SW480 (cell line): ENCODE measurements at places on chromosomes 6 and 20.

DNA sequence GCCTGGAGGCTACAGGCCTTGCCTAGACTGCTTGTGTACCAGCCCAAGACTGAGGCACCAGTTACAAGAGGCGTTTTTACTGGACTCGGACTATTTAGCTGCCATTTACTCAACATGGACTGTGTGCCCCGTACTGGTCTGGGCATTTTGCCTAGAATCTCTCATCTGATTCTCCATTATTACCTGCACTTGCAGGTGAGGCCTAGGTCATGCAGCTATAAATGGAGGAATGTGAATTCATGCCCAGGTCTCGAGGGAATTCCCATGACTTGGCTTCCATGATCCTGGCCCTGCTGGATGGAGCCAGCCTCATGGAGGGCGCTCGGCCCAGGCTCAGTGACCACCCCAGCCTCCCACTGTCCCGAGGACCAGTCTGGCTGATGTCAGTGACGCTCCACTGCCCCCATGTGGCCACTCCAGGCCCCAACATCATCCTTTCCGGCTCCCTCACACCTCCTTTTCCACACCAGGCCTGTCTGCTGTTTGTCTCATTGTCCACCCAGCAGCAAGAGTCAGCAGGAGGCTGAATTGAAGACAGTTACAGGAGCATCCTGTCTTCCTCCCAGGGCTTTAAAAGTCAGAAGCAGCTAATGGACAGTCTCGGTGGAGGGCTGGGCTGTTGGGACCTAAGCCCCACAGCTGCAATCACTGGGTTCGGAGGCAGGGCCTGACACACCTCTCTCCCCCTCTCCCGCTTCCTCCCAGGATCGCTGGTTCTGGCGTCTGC, 8.7 kb downstream of the MMP24OS start:
- peak; percentile 55 for DNase-seq

DNA sequence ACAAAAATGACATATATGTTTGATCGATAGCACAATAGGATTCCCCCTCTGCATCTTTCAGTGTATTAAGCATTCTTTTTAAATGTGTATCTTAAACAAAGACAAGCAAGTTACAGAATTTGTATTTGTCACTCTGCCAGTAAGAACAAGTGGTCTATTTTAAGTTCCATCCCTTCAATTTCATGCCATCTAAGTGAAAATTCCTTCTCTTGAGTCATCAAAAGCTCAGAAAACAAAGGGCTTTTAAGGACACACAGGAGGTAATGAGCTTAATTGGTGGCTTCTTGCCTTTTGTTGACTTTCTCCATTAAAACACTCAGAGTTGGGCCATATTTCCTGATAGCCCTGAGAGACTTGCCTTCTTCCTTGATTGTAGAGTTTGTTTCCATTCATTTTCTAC, 547.8 kb downstream of the TENT5A start:
- DNase-seq, result no peak

DNA sequence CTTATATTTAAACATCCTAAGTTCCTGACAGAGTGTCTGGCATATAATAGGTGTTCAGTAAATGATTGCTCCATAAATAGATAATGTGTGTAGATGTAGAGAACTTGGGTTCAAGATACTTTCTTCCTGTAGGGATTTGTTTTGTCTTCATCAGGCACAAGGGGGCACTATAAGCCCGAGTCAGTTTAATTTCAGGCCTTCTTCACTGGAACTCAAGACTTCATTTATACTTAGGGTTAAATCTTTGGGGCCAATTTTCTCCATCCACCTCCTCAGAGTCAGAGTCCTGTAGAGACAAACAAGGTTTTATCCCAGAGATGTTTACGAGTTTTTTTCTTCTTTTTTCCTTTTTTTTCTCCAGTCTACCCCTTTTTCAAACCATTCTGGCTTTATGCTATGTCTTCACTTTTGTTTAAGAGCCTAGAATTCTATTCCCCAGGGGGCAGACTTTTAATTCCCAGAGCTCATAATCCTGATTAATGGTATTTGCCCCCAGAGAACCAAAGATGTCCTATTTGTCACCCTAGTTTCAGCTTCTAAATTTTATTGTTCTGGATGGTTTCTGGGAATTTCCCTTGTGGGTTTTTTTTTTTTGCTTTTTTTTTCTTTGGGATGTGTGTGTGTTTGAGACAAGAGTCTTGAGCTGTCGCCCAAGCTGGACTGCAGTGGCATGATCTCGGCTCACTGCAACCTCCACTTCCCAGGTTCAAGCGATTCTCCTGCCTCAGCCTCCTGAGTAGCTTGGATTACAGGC, 88.4 kb downstream of the HFE start:
- DNase-seq, result no peak

DNA sequence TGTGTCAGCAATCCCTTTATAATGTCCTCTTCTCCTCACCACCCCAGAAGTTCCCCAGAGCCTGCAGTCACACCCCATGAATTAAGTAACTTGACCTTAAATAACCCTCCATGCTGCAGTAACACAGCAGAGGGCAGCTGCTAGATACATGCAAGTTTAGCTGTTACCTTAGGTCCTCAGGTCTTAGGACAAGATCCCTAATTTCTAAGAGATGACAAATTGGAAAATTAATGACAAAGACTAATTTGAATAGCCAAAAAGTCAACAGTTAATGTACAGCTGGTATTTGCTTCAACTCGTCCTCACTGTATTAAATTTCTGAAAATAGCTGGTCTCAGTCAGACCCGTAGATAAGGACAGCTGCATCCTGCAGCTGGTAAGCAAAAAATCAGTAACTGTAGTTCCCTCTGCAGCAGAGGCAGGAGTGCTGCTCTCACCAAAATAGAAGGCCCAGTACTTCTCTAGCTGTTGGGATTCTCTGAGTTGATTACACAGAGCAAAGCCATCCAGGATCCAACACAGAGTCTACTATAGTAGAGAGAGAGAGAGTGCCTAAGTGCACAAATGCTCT, 62.4 kb downstream of the TNFRSF21 start:
- no peak for DNase-seq

DNA sequence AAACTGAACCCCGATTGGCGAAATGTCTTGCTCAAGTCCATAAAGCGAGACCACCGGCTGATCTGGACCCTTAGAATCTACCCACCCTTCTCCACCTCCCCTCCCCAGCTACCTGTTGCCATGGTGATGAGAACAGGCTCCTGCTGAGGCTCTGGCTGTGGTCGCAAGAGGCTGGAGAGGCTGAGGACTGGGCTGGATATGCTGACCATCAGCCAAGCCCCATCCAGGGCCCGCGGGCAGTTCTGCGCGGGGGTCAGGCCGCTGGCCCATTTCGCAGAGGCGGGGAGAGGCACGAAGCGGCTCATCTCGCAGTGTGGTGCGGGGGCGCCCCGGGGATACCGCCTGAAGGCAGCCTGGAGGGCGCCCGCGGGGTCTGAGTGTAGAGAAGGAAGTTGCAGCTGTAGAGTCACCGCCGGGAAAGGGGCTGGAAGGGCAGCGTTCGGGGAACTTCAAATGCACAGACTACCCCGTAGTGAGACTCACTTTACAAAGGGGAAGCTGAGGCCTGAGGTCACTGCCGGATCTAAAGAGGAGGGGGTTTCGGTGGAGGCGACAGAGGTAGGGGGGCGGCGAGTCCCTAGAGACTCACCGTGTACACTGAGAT, 671 bp downstream of the TAPBP start:
- no peak for DNase-seq

- no peak for DNase-seq
These were observed 66.2 kb downstream of the ARMC2 start for GRCh38 chr6:108914235-108915022.

DNA sequence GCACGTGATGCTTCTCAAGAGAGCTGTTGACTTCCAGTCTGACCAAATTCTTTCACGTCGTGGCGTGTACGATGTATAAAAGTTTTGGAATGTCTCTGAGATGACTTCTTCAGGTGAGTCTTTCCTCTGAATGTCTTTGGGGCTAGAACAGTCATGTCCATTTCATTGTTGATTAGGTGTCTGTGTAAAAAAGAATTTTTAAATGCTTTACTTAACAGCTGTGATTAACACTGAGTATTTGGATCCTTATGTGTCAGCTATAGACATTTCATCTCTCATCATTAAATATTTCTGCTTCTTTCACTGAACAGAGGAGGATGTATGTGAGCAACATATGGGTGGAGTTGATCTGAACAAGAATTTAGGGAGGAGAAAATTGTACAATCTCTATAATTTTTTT, 29.3 kb upstream of the KIF13A start:
- no peak for DNase-seq

DNA sequence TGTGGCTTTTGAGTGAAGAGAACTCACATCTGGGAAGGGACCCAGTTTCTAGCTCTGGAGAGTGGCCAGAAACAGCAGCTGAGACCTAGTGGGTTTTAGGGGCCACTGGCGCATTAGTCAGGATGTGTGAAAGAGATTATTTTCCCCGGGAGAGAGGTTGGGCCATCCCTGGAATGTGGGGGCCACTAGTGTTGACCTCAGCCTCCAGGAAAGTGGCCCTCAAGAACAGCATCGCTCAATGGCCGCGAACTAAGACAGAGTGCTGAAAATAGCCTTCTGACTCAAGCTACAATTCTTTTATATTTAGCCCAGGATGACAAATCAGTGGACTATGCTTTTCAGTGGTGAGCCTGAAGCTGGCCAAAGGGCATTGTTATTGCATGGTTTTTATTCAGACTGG, 210.4 kb upstream of the RNF24 start:
- peak; percentile 87 for DNase-seq

GRCh38 chr6:152206072-152206818, 398.8 kb downstream of the ESR1 start:
- DNase-seq, result no peak

DNA sequence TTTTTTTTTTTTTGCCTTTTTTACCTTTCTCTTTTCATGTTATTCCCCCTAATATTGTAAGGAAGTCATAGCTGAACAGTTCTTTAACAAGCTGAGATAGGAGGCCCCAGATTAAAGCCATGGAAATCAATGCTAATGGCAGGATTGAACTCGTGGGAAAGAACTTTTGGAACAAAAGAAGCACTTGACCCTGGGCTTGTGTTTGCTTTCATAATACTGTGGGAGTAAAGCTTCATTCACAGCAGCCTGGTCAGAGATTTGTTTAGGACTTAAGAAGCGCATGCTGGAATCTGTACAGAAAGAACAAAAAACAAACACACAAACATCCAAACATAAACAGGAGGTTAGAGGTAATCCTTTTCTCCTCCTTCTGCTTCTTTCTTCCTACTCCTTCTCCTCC, 5.1 kb downstream of the HEY2 start:
- DNase-seq, result no peak

- DNase-seq, result no peak
These were observed 77.6 kb upstream of the QKI start for GRCh38 chr6:163336961-163337360.

- DNase-seq, result no peak
These were observed 34.2 kb upstream of the HINT3 start for GRCh38 chr6:125922322-125922860.

DNA sequence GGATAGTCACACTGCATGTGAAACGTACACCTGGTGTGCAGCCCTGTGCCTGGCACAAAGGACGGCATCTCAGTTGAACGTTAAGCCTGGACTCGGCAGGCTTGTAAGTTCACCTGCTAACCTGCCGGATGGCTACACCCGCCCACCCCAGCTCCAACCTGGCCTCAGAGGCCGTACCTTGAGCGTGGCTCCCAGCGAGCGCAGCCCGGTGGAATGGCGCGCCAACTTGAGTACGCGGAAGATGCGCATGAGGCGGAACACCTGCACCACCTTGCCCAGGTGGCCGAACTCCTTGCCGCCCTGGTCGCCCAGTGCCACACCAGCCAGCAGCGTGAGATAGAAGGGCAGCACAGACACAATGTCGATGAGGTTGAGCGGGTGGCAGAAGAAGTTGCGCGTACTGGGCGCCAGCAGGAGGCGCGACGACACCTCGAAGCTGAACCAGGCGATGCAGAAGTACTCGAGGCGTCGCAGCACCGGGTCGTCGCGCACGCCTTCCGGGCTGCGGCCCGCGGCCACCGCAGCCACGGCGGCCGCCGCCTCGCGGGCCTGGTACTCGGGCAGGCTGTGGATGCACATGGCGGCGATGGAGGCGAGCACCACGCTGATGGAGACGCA, 3.3 kb downstream of the KCNS1 start:
- no peak for DNase-seq

GRCh38 chr6:11209906-11210305, 22.6 kb downstream of the NEDD9 start:
- no peak for DNase-seq

- DNase-seq, result no peak
These were observed 13.0 kb downstream of the PNISR start for GRCh38 chr6:99412065-99412464.

DNA sequence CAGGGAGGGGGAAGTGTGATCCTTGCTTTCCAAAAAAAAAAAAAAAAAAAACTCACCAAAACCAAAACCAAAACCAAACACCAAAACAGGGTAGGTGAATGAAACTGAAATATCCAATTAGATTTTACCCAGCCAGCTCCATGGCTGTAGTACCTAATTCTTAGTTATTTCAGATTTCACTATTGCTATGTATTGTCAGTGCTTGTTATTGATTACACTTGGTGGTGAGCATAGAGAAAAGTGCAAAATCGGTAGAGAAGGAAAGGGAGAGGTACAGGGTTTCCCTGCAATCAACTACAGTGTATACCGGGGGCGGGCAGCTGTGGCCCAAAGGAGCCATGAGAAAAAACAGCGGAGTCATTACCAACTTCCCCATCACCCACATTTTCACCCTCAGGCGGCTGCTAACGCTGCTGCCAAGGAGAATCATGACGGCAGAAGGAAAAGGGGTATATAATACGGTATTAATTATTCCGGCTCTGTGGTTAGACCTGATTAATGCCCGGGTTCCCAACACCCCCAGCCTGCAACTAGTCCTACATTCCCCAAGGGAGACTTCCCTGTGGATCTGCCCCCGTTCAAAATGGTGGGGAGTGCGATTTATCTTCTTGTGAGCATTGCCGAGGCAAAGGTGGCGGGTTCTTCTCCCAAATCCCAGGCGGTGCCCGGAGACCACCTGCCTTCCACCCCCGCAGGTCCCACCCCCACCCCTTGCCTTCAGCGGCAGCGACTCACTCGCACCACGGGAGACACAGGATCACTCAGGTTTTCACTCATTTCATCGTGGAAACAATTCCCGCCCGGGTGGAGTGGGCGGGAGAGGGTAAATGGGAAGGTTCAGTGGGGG, at the start of gene C6orf62:
C6orf62 (minus strand) TSS at position 30 of the 847 bp plus-strand sequence. CDS start 486 bp downstream, outside the sequence.
- DNase-seq, result peak; percentile 5

DNA sequence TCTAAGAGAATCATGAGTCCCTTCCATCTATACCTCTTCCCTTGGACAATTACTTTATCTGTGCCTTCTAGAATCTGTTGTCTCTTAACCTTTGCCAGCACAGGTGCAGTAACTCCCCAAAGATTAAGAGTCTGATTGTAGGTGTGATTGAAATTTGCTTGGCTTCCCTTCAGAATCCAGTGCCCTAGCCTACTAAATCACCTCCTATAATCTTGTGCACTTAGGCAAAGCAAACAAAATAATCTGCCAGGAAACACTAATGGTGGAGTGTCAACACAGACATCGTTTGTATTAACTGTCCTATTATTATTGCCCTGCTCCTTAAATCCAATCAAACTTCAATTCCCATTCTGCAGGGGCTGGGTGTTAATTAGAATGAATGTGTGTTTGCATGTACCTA, 28.0 kb downstream of the ID4 start:
- DNase-seq, result no peak
